ENCODE measurements at places on chromosomes 16 and 17. TPM values are rescaled to one million over a fixed set of nuclear protein-coding genes. Genes with fewer than 3 reads are reported as not detected.

The SLC22A31 gene
- 0.58 TPM for total RNA-seq

The KRT27 gene
- total RNA-seq: not detected

The G6PC1 gene
- not detected for total RNA-seq

The PTGES3L gene
- 0.29 TPM for total RNA-seq

The KRTAP2-1 gene
- not detected for total RNA-seq

The DLX4 gene
- not detected for total RNA-seq

The MYH13 gene
- not detected for total RNA-seq

The GLTPD2 gene
- not detected for total RNA-seq

The SEC14L1 gene
- 33.1 TPM for total RNA-seq

The AATK gene
- total RNA-seq: not detected

The ACAP1 gene
- total RNA-seq: 2.3 TPM

The MARVELD3 gene
- total RNA-seq: not detected

The NECAB2 gene
- total RNA-seq: 0.86 TPM

The USP6 gene
- total RNA-seq: 0.18 TPM

The GAS2L2 gene
- total RNA-seq: not detected

The KRTAP4-9 gene
- not detected for total RNA-seq

The PDP2 gene
- 10.1 TPM for total RNA-seq

The TBC1D3H gene
- not detected for total RNA-seq

The BORCS6 gene
- 12.1 TPM for total RNA-seq

The TLCD2 gene
- 2.6 TPM for total RNA-seq

The CCL16 gene
- not detected for total RNA-seq

The RNF222 gene
- total RNA-seq: not detected

The MYH3 gene
- under 0.01 TPM for total RNA-seq

The SLC35G6 gene
- not detected for total RNA-seq

The CDR2L gene
- total RNA-seq: 34.0 TPM

The KRTAP2-3 gene
- total RNA-seq: 0.89 TPM

The ABCC1 gene
- 23.9 TPM for total RNA-seq

The TBC1D3G gene
- total RNA-seq: not detected

The RASD1 gene
- total RNA-seq: 2.1 TPM

The CDK3 gene
- total RNA-seq: 1.2 TPM

All from myometrial cell (primary cell).